ENCODE measurements at places on chromosomes 2 and 18. TPM values are rescaled to one million over a fixed set of nuclear protein-coding genes. Genes with fewer than 3 reads are reported as not detected.

CYP1B1 gene
- 25.5 TPM for total RNA-seq

DUSP2 gene
- 379 TPM for total RNA-seq

ANKRD23 gene
- total RNA-seq: 6.8 TPM

OSR1 gene
- total RNA-seq: not detected

AQP4 gene
- total RNA-seq: not detected

DNA sequence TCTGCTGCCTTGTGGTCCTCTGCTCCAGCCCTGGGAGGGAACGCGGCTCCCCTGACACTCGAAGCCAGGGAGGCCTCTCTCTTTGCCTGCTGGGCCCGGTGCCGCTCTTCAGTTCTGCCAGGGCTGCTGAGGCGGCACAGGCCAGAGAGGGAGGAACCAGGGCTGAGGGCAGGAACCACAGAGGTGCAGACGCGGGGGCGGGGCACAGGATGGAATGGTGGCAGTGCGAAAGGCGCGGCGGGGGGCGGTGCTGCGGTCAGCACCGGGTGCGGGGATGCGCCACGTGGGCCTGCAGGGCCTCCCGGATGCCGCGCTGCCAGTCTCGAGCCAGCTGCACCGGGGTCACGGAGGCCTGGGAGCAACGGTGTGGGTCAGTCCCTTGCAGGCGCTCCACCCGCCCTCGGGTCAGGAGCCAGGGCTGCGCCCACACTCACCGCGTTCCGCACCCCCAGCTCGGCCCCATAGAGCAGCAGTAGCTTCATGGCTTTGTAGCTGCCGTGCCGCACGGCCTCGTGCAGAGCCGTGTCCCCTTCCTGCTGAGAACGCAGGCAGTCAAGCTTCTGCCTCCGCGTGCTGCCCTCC is 4.4 kb downstream of the ANKRD23 start:
- ATAC-seq: peak; percentile 93

Measured in activated T-helper 17 cell treated with anti-CD3 and anti-CD28 coated beads, Interleukin-2, amount 50 U/mL, for 72 hours (primary cell).